CD4-positive, alpha-beta T cell treated with Interleukin-6 for 4 hours (primary cell): ENCODE measurements at places on chromosomes 1 and 21.

DNA sequence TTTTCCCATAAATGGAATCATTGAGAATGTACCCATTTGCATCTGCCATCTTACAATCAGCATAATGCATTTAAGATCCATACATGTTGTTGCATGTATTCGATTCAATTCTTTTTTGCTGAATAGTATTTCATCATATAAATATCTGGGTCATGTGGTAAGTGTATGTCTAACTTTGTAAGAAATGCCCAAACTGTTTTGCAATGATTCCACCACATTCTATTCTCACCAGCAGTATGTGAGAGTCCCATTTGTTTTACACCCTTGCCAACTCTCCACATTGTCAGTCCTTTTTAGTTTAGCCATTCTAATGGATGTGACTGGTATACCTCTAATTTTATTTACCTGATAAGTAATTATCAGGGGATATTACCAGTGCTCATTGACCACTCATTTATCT, 115.8 kb upstream of the PBX1 start:
- no peak for DNase-seq

DNA sequence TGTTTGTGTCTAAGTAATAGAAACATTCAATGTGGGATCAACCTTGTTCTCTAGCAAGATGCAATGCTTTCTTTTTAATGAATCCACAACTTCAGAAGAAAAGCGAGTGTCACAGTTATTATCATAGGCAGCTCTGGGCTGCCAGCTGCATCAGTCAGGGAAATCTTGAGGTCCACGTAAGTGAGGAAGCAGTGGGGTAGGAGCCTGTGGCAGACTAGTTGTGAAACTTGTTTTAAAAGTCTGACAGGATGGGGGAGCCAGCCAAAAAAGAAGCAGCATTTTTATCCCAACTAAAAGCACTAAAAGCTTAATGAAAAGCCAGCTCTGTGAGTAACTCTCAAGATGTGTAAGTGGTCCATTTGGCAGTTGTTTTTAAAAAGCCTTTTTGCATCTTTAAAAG, 113.1 kb downstream of the ZNF326 start:
- no peak for DNase-seq

GRCh38 chr1:169103480-169103893, 3.0 kb upstream of the ATP1B1 start:
- no peak for DNase-seq

- no peak for DNase-seq
These were observed 462.4 kb upstream of the RGS18 start for GRCh38 chr1:191695865-191696264.

DNA sequence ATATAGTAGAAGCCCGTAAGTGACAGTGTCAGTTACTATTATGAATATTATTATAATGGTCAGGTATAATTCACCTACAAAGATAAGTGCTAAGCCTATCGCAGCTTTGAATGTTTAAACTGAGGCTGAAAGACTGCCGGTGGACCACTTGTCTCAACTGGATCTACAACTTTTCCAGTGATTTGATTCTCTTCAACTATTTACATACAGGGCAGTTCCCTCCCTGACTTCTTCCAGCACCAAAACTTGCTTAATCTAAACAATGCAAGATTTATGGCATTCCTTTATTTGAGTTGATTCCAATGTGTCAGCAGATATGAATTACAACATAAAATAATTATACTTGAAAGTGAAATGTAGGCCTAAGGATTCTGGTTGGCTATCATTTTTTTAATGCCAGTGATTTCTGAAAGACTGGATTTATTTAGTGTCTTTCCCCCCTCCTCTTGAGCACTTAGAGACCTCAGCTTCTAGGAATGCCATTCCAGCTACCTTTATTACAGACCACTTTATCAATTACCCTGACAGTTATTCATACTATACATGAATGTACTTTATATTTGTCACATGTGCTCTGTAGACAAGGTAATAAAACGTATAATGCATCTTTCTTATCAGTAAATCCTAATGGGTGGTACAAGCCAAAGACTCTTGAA, 153.3 kb upstream of the C8B start:
- no peak for DNase-seq
